ENCODE measurements at places on chromosomes 2 and 18.

DNA sequence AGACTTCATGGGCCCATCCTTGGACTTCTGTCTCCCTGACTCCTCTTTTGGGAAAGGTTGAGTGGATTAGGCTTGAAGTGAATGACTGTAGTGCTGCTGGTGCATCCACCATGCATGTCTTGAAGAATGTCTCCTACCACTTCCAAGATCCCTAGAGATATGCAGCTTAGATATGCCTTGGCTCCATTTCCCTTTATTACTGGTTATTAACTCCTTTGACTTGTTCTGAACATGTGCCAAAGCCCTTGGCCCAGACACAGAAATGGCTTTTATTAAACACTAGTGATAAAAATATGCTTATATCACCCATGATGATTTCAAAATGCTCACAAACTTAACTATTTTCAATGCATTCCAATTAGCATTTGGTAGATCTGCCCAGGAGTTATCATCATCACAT lies 90.0 kb upstream of the SLC14A2 start:
- DNase-seq, result no peak

GRCh38 chr2:29700560-29700959 lies 220.8 kb downstream of the ALK start:
- no peak for DNase-seq

DNA sequence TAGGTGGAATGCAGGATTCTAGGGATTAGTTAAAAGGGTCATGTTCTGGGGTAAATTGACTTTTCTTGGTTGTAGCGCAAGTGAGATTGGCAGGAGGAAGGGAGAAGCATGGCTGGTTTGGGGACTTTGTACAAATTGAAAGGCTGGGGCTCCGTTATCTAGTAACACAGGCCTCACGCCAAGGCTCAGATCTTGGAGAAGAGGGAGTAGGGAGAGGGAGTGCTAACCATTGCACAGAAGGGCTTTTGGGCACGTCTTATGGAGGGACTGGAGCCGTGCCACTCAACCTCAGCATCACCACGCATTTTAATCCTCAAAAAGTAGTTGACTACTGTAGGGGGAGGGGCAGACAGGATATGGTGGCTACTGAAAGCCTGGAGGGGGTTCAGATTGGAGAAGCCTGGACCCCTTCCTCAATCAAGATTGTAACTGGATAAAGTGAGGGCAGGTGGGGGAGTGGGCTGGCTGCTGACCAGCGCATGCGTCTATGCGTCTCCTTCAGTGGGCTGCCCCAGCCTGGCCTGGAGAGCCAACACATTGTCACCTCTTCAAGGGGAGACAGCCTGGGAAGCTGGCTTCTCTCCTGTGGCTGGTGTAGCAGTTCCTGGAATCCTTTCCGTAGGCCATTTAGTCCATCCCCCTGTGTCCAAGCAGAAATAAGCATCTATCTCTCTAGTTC lies 14.3 kb downstream of the IGFBP5 start:
- DNase-seq, result no peak

DNA sequence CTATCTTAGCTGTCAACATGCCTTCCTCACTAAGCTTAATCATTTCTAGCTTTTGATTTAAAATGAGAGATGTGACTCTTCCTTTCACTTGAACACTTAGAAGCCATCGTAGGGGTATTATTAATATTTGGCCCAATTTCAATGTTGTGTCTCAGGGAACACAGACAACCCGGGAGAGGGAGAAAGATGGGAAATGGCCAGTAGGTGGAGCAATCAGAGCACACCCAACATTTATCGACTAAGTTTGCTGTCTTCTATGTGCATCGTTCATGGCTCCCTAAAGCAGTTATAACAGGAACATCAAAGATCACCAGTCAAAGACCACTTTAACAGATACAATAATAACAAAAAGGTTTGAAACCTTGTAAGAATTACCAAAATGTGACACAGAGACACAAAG lies 110.2 kb downstream of the OLA1 start:
- no peak for DNase-seq

DNA sequence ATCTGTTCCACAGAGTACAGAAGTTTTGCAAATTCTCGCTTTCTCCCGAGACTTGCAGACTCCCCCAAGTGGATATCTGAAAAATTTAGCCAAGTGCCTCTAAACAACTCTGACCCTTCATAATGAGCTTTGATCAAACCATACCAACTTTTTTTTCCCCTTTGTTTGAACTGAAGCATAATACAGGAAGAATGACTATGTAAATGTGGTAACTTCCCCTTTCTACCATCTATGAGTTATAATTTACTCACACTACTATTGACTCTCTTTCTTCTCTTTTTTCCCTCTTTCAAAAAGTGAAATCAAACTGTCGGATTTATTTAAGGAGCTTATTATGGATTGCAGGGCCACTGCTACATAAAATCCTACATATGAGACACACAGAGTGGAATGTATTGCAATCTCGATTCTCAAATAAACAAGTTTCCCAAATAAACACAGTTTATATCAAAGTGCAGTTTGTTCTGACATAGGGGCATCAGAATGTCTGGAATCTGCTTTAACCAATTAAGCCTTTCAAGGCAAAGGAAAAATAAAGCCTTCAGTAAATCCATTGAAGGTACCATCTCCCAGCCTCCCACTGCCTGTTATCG lies 1.4 kb upstream of the ZNF804A start:
- DNase-seq, result no peak

DNA sequence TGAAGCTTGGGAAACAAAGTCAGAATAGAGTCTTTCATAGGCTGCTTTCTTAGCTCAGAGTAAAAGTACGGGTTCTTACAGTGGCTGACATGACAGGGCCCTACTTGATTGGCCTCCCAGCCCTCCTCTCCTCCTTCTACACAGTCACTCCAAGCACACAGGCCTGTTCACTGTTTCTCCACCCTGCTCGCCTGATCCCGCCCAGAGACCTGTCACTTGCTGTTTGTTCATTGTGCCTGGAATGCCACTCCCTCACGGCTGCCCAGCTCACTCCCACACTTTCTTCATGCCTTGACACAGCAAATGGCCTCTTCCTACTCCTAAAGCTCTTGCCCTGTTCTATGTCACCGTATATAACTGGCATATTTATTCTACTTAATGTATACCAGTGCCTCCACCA lies 104.8 kb downstream of the MAP4K4 start:
- DNase-seq, result no peak

- DNase-seq, result no peak
These were observed 4.9 kb upstream of the TAF1B start for GRCh38 chr2:9838391-9838790.

DNA sequence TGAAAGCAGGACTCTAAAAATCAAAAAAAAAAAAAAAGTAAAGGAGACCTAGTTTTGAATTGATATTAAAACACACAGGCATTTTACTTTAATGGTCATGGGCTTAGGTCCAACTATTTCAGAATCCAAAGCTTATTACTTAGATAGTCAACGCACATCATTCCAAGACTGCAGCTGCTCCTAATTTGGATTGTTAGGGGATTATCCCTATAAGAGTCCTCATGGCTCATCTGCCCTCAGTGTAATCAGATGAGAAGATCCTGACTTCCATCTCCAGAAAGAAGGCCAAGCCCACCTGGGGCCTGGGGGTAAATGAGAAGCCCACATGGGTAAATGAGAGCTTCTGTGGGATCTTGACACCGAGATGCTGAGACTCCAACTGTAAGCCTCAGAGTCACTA lies 424.2 kb downstream of the NRXN1 start:
- DNase-seq, result no peak
